ENCODE measurements at places on chromosomes 2 and 18. TPM values are rescaled to one million over a fixed set of nuclear protein-coding genes. Genes with fewer than 3 reads are reported as not detected.

Gene IHH
- 12.9 TPM for polyA plus RNA-seq

DNA sequence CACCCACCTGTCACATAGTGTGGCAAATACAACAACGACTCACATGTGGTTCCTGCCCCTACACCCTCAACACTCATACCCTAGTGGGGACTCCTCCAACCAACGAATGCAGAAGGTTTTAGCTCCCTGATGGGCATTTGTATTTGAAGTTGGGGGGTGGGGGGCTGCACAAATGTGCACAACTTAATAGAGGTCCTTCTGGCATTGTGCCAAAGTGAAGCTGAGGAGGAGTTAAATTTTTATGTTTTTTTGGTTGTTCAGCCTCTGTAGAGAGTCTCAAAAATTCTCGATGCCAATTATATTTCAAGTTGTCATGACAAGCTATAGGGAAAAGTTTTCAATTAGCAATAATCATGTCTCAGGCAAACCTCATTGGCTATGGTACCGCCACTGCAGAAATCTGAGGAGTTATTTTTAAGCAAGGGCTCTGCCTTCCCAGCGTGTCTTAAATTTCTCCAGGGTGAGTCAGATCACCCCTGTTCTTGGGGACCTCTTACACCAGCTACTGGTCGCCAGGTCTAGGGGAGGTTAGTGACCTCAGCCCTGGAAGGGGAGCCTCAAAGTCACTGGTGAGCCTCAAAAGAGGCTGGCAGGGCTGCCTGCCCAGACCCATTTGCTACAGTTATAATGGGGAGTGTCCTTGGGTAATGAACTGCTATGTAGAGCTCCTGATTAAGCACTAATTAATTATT, 102.7 kb upstream of the TAF1B start:
- no peak for DNase-seq

DNA sequence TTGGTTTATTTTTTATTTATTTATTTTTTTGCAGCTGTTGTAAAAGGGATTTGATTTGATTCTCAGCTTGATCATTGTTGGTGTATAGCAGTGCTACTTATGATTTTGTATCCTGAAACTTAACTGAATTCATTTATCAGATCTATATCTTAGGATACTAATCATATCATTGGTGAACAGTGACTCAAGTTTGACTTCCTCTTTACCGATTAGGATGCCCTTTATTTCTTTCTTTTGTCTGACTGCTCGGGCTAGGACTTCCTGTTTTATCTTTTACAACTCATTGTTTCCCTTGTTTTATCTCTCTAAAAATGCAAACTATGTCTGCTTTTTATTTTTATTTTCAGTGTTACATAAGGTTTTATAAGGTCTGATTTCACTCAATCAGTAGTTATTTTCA, 23.6 kb downstream of the SP100 start:
- no peak for DNase-seq

DNA sequence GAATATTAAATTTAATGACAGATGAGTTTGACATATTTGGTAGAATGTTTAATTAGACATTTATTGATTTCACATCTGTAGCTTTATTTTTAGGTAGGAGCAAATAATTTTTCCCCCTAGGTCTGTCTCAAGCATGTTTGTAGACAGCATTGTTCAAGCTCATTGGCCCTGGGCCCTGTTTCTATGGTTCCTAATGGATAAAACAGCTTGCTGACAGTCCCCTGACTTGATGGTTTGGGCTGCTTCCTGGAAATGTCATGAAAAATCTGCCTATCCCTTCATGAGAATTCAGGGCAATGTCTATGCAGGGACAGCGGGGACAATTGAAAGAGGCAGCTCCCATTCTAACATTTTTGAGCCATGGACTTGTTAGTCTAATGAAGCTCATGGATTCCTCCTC, 14.6 kb upstream of the MEP1B start:
- DNase-seq: no peak

Gene NHEJ1
- polyA plus RNA-seq: 50.2 TPM

DNA sequence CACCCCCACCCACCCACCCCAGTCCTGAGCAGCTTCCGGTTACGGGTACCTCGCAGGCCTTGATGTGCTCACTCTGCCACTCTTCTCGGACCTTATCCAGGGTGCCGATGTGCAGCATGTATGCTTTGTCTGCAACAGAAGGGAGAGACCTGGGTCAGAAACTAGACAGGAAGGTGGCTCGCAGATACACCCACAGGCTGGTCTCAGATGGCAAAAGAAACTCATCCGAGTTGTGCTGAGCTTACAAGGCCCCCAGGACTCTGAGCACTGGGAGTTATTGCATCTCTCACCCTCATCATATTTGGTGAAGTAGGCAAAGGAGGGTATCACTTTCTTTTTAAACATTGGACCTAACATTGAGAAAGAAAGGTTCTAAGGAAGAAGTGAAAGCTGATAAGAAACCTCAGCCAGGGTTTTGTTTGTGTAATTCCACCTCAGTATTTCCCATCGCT, 30.6 kb upstream of the EPG5 start:
- DNase-seq: no peak

Gene LDLRAD4
- 2.5 TPM for polyA plus RNA-seq

Gene CFAP221
- not detected for polyA plus RNA-seq

DNA sequence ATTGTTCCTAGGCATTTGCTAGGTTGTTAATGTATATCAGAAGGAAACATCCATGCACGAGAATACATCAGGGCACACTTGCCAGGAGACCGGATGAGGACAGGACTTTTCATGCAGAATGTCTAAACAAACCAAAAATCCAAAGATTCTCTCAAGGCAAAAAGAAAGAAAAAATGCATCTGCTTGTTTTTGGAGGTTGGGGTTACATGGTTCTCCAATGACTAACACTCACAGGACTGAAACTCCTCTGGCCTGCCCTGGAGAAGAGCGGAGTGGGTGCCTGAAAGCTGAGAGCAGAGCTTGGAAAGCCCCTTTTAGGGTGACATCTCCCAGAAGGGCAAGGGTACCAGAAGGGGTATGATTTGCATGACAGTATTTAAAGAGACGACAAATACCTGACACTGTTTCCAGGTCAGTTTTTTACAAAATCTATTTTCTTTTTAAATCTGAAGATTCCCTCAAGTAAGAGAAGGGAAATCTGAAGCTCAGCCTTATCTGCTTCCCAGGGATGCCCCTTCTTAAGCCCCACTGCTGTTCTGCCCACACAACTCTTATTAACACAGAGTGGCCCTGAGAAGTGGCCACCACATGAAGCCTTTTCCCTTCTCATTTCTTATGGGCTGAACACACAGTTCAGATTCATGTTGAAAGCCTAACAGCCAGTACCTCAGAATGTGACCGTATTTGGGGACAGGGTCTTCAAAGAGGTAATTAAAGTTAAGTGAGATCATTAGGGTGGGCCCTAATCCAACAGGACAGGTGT, 216.4 kb downstream of the STK39 start:
- DNase-seq: no peak

DNA sequence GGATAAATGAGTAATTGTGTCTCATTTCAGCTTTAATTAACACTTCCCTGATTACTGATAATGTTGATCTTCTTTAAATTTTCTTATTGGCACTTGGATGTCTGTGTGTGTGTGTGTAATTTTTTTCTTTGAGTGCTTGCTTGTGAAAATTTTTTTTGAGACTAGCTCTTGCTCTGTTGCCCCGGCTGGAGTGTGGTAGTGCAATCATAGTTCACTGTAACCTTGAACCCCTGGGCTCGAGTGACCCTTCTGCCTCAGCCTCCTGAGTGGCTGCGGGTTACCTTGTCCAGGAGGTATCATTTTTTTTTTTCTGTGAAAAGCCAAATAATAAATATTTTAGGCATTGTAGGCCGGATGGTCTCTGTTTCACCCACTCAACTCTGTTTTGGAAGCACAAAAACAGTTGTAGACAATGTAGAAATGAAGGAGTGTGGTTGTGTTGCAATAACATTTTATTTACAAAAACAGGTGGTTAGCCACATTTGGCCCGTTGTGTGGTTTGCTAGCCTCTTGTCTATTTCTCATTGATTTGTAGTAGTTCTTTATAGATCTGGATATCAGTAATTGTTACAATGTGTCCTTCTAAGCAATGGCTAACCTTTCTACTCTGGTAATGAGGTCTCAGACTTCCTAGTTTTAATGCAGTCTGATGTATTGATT, 7.9 kb downstream of the IL1RL2 start:
- DNase-seq: no peak

Gene CPO
- 0.12 TPM for polyA plus RNA-seq

- DNase-seq: no peak
These were observed 18.5 kb upstream of the TMEM178A start for GRCh38 chr2:39647104-39647765.

DNA sequence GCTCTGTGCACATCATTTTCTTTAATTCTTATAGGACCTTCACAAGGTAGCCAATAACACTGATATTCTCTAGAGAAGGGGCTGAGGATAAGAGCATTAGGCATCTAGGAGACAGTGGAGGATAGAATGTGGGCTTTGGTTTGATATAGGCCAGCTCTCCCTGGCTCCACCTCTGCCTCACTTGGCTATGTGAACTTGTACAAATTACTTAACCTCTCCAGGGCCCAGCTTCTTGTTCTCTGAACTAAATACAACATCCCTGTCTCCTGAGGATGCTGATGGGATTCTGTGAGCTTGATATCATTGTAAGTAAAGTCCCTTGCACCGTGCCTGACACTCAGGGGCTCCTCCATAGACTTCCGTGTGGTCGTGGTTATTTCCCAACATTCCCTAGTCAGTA, 87.3 kb downstream of the ACOXL start:
- DNase-seq: no peak

GRCh38 chr2:221502270-221503010, 69.7 kb downstream of the EPHA4 start:
- DNase-seq: no peak

- DNase-seq: no peak
These were observed 25.4 kb downstream of the CDKL4 start for GRCh38 chr2:39218391-39218790.

GRCh38 chr2:120990451-120990871, 254.8 kb downstream of the GLI2 start:
- no peak for DNase-seq

GRCh38 chr18:22169889-22170420, 566 bp downstream of the GATA6 start:
- no peak for DNase-seq

DNA sequence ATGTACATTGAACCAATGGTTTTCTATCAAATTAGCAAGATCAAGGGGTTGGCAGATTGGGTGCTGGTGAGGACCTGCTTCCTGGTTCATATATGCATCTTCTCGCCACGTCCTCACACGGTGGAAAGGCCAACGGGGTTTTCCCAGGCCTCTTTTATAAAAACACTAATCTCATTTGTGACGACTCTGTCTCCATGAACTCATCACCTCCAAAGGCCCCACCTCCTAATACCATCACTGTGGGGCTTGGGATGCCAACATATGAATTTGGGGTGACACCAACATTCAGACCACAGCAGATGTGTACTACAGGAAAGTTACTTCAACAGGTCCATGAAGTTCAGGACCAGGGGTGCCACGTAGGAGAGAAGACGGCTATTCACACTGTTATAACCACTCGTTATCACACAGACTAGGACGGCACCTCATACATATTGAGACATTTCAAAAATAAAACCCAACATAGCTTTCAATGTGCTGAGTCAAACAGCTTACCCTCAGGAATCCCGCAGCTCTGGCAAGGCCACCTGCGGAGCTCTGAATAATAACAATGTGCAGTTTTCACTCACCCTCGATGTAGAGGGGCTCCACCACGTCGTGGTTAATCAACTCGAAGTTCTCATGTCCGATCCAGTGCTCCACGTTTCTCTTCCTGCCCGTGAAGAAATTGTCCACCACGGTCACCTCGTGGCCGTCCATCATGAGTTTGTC, 49.3 kb downstream of the UXS1 start:
- no peak for DNase-seq

GRCh38 chr18:42632801-42633200, 482.7 kb downstream of the RIT2 start:
- no peak for DNase-seq

DNA sequence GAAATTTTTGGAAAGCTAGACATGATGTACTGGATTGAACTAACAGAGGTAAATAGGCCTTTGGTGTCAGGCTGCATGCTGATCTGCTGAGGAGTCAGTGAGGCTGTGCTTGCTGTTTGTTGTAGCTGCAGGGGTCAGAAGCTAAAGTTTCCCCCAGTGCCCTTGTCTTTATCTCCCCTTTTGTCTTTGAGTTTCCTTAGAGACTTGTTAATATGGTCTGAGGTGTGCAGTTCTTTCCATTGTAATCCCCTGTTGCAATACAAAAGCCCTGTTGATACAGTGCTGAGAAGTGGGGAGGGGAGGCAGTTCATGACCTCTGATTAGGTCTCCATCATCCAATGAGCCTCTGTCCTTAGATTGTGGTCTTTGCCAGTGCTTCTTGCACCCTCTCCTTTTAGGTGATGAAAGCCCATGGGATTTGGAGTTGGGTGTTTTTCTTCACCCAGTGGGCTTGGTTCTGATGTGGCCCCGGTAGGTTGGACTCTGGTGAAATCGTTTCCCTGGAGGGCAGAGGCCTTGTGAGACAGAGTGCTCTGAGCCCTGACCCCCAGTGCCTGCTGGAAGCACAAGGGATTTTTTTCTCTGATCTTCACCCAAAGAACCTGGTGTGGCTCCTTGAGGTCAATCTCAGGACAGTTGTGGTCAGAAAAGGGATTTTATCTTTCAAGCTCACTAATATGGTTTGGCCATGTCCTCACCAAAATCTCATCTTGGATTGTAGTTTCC, 163.1 kb downstream of the TMEM18 start:
- DNase-seq: no peak

Gene SCN3A
- not detected for polyA plus RNA-seq

DNA sequence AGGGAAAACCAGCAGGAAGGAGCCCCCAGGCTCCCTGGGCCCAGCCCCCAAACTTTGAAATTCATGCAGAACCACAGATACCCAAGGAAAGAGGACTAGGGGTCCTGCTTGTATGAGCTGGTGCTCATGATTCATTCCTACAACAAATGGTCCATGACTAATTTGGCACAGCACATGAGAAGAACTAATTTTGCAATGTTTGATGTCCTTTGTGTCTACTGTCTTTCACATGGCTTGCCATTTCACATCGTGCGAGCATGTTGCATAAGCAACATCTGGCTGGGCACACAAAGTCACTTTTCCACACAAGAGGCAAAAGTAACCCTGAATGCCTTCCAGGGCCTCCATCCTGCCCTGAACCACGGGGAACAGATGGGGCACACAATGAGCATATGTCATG, 149.6 kb upstream of the APCDD1 start:
- DNase-seq: no peak

- no peak for DNase-seq
These were observed 1.4 kb downstream of the B3GNT2 start for GRCh38 chr2:62197011-62197924.

DNA sequence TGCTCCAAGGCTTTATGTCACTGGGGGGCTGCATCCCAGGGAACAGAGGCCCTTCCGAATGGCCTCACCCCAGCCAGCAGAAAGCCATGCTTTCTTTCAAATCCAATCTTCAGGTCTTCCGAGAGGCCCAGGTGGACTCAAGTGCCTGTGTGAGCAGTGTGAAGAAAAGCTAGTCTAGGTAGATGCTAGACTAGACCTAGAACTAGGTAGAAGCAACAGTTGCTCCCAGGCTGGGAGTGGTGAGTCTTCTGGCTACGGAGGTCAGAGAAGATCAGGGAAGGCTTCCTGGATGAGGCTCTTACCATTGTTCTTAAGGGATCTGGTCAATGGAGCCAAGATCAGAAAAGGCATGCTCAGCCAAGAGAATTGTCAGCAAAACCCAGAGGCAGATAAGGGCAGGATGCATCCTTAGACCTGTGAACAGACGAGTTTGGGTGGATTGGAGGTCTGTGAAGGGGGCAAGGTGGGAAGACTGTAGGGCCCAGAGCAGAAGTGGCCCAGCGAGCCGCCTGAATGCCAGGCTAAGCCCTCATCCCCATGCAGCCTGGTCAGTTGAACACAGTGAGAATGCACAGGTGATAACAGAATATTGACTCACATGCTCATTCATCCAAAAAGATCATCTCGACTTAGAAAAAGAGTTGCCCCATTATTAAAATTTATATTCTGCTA, 110.8 kb downstream of the SMAD7 start:
- DNase-seq: no peak

GRCh38 chr18:67608615-67609273, 92.2 kb upstream of the DSEL start:
- no peak for DNase-seq

Data from sigmoid colon (tissue), 7 donors.